ENCODE measurements at places on chromosomes 3 and 15. TPM values are rescaled to one million over a fixed set of nuclear protein-coding genes. Genes with fewer than 3 reads are reported as not detected.

GRCh38 chr3:43949594-43949993, 258.9 kb downstream of the ABHD5 start:
- no peaks in the 10 kb centered on the region for H3K36me3 ChIP-seq
- no peaks in the 10 kb centered on the region for H3K27me3 ChIP-seq
- H3K4me1 ChIP-seq: no peaks in the 10 kb centered on the region

The SLC24A5 gene
- total RNA-seq: not detected

- no peaks in the 10 kb centered on the region for H3K27me3 ChIP-seq
- no peak overlapping the region for H3K27ac ChIP-seq
- no peak for DNase-seq
- H3K4me3 ChIP-seq: no peak overlapping the region
These were observed 67.6 kb downstream of the GOLIM4 start for GRCh38 chr3:168028086-168028485.

DNA sequence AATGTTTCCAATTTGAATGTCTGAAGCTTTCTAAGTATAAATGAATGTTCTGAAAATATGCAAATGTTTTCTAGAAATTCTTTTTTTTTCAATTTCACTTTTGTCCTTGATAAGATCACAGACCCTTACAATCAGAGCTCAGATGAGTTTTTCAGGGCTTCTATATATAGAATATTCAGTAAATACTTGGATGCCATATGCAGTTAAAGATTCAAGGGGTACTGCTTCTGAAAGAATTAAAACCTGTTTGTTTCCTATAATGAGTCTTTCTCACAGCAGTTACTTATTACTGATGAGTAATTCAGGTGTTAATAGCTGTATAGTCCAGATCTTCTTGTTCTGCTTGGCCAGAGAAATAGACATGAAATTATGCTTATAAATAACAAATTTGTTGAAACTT, 812.6 kb downstream of the ZPLD1 start:
- no peaks in the 10 kb centered on the region for H3K36me3 ChIP-seq
- H3K4me1 ChIP-seq: no peaks in the 10 kb centered on the region
- no peaks in the 10 kb centered on the region for H3K27me3 ChIP-seq
- no peak overlapping the region for H3K4me3 ChIP-seq

DNA sequence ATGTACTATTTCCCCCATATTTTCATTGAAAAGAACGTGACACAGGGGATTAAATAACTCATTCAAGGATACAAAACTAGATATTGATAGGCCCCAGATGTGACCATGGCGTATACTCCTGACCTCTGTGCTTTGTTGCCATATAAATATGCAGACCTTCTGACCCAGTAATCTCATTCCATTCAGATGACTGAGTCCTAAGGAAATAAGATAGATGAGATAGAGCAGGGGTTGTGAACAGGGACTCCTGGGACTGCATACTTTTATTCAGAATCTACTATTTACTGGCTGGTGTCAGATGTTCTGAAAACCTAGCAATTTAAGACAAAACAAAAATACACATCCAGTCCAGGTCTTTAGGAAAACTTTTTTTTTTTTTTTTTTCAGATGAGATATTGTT, 139.2 kb upstream of the MANF start:
- H3K27ac ChIP-seq: no peak overlapping the region
- no peaks in the 10 kb centered on the region for H3K4me1 ChIP-seq
- no peaks in the 10 kb centered on the region for H3K36me3 ChIP-seq
- H3K27me3 ChIP-seq: no peaks in the 10 kb centered on the region

DNA sequence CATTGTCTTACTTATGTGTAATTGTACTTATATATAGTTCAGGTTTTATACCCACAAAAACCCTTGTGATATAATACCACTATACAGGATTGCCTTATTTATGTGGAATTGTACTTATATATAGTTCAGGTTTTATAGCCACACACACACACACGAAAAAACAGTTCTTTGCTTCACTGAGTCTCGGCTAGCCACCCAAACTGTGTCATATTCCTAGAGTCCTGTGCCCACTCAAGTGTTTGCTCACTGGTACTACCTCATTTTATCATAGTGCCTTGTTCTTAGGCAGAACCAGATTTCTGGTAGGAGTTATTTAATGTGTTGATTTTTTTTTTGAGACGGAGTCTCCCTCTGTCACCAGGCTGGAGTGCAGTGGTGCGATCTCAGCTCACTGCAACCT, 12.5 kb downstream of the RASA2 start:
- H3K36me3 ChIP-seq: no peaks in the 10 kb centered on the region
- H3K4me3 ChIP-seq: no peak overlapping the region
- H3K4me1 ChIP-seq: no peaks in the 10 kb centered on the region
- no peak for DNase-seq
- H3K27me3 ChIP-seq: no peaks in the 10 kb centered on the region

The NECTIN3 gene
- 47.4 TPM for total RNA-seq

DNA sequence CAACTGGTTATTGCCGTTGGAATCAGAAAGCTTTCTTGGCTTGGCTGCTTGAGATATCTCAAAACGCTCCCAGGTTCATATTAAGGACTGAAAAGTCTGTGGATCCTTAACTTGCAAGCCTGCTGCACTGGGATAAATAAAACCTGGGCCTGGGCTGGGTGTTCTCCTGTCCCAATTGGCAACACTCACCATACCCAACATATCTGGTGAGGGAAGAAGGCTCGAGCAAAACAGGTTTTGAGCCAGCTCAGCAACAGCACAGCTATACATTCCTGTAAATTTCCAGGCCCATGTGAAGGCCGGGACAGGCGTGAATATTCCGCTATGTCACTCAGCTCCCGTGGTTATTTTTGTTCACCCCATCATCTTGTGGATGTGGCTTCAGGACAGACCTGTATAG, 169.0 kb upstream of the BCL6 start:
- H3K4me3 ChIP-seq: no peak overlapping the region
- H3K36me3 ChIP-seq: no peaks in the 10 kb centered on the region
- DNase-seq: no peak
- H3K4me1 ChIP-seq: no peaks in the 10 kb centered on the region
- H3K27me3 ChIP-seq: no peaks in the 10 kb centered on the region

Measured in colonic mucosa (tissue), 4 donors.